ENCODE measurements at places on chromosomes 4 and X.
A peak's percentile ranks its signal among the peaks of the same experiment; 100 is the strongest.

DNA sequence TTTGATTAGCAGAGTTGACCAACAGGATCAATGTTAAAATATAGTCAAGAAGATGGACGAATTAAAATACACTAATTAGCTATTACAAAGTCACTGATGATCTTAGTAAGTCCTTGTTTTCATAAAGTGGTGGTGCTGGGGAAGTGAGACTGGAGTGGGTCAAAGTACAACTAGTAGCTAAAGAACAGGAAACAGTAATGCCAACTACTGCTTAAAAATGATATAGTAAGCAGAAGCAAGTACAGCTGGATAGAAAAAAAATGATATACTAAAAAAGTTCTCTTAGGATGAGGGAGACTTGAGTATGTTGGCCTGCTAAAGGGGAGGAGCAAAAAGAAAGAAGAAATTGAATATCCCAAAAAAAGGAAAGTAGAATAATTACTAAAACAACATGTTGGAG is 580.8 kb upstream of the FTHL17 start:
- ATAC-seq: no peak

DNA sequence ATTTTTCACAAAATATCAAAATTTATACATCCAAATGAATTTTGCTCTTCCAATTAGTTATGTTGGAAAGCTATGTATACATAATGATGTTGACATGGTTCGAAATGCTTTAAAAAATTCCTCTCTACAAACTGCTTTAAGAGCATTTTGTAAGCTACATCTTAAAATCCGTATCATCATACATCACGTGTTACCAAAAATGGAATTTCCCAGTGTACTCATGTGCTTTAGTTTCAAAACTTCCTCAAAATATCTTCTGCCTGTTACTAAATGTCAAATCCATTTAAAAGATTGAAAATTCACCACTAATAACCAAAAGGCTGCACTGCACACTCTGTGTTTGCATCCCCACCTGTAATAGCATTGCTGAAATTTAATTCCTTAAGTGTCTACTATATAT is 87.9 kb downstream of the WDFY3 start:
- ATAC-seq: no peak

GRCh38 chrX:101206471-101206870 is 13.1 kb upstream of the DRP2 start:
- ATAC-seq: peak; percentile 65

DNA sequence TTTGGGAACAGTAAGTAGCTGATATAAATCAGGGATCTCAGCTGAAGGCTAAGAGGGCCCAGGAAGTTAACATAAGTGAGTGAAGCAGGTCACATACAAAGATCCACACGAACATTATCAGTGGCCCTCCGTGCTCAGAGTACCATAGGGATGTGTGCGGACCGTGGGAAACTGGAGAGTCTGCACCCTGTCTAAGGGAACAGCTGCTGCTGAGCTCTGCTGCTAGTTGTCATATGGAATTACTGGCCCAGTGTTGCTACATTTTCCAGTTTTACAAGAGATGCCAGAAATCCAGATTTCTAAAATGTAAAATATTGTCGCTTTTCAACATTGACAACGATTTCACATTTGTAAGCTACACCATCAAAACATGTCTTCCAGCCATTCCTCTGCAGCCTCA is 90.5 kb downstream of the RTL5 start:
- ATAC-seq: no peak

GRCh38 chr4:9924750-9925149 is 96.5 kb downstream of the SLC2A9 start:
- no peak for ATAC-seq

GRCh38 chr4:159946983-159947615 is 844.2 kb downstream of the RAPGEF2 start:
- no peak for ATAC-seq

DNA sequence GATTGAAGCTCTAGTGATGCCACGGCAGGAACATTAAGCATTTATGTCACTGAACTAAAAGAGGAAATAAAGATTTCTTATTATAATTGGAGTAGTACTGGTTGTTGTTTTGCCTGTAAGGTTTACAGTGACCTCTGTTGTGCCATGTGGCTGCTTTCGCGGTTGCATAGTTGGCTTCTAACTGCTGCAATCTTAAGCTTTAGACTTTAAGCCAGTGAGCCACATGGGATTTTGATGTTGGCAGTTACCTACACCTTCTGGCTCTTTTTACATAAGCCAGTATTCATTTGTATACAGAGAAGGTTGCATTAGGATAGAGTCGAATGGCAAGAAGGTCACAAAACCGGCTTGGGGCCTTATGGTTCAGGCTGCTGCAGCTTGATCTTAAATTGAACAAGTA is 1311.6 kb downstream of the RAPGEF2 start:
- no peak for ATAC-seq

GRCh38 chr4:36273276-36273675 is 8.1 kb upstream of the DTHD1 start:
- ATAC-seq: peak; percentile 59

DNA sequence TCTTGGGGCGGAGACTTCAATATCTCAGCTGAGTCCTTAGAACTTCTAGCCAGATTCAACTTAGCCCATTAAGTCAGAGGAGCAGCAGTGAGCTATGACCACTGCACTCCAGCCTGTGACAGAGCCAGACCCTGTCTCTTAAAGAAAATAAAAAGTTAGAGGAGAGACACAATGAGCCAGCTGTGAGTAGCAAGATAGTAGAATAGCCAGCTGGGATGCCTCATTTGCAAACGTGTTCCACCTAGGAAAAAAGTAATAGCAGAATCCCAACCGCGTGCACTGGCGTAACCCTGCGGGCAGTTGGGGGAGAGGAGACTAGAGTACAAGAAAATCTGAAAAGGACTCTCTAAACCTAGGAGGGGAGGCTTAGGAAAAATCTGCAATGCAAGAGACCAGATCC is 133.2 kb upstream of the ANXA3 start:
- ATAC-seq: no peak

DNA sequence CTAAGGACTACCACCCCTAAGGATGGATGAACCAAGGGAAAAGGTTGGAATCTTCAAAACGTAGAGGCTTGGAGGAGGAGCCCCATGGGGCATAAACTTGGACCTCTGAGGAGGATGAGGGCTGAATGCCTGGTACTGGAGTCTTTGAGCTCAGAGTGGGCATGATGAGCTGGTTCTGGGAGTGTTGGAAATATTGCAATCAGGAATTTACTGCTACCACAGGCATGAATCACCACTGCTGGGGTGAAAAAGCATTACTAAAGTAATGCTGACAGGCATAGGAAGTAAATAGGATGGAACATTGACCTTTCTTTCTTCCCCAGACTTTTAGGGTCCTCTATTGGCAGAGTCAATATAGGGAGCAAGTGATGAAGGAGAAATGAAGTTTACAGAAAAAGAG is 105.8 kb upstream of the RPS6KA3 start:
- no peak for ATAC-seq

GRCh38 chrX:97401586-97402136 is 518.0 kb downstream of the RPA4 start:
- peak; percentile 12 for ATAC-seq

- ATAC-seq: peak; percentile 37
Measured at GRCh38 chrX:155086202-155086840, 15.0 kb downstream of the BRCC3 start.

DNA sequence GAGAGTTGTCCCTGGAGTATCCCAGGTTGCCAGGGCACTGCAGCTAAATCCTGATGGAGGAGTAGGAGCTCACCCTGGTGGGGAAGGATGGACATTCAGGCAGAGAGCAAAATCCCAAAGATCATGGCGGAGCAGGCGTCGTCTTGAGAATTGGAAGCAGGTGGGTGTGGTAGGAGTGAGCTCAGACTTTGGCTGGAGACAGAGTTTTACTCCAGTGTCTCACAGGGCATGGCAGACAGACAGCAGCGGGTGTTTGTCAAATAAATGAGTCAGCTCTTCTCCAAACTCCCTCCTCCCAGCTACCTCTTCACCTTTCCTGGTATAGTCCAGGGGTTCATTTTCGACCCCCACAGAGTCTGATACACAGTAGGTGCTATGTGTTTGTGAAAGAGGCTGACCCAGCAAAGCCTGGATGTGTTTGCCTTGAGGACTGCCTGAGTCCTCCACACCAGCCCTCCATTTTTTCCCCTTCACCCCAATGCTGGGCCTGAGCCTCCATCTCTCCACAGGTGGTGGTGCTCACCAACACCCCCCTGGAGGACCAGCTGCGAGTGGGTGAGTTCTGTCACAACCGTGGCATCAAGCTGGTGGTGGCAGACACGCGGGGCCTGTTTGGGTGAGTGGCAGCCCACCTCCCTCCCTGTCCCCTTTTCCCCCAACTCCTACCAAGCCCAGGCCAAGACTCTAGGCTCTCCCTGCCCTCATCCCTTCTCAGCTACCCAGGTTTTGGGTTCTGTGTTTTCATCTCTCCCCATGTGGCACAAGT is 6.9 kb downstream of the UBA1 start:
- ATAC-seq: no peak

GRCh38 chr4:709348-709747 is 3.7 kb downstream of the PCGF3 start:
- ATAC-seq: no peak

- no peak for ATAC-seq
Measured at GRCh38 chr4:75058486-75058885, 125.6 kb downstream of the PARM1 start.

GRCh38 chr4:4677556-4678522 is 136.0 kb upstream of the STX18 start:
- ATAC-seq: no peak

- no peak for ATAC-seq
Measured at GRCh38 chrX:20402956-20403355, 136.2 kb upstream of the RPS6KA3 start.

DNA sequence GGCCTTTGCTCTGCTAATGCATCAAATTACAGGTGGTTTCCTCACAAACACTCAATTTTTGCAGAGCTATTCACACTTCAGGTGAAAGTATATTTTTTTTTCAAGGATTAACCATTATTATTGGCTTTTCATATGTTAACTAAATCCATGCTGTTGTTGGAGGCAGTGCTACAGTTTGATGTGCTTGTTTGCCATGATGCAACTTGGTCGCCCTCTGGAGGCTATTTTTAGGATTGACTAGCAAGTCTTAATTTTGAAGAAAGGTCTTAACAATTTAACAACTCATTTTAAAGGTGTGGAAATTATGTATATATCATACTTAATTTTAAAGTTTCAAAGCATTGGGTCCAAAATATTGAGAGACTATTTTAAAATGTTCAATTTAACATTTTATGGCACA is 168.8 kb upstream of the FAM47A start:
- ATAC-seq: no peak

Measured in activated T-helper 17 cell treated with anti-CD3 and anti-CD28 coated beads, Interleukin-2, amount 50 U/mL, for 72 hours (primary cell).